GM13977 (cell line): ENCODE measurements at places on chromosomes 6 and 20.

- peak; percentile 47 for DNase-seq
These were observed 108.9 kb downstream of the SNX5 start for GRCh38 chr20:17859616-17860232.

DNA sequence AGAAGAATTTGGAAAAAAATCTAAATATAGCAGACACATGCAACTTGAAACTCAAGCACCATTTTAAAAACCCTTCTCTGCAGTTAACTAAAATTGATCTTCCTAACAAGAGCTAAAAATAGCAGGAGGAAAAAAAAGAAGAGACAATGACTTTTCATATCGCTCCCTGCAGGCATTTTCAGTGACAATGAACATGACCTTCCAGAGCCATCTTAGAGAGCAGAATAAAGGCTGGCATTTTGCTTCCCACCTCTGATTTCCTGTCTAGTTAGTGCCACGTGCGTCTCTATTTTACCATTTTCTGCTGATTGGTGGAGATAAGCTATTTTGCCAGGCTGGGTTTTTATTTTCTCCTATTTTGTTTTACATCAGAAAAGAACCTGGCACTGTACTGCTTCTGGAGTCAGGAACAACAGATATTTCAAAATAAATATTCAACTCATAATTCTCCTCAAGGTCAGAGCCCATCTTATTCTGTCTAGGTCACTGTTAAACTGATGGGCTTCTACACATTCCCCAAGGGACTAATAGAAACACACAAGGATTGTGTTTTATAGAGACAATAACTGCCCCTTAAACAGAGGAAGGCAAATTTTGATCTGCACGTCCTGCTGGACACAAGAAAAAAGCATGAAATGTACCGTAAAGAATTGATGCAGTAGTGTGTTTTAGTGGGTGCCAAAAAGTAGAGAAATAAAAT, 70.2 kb upstream of the ENPP5 start:
- DNase-seq = no peak

DNA sequence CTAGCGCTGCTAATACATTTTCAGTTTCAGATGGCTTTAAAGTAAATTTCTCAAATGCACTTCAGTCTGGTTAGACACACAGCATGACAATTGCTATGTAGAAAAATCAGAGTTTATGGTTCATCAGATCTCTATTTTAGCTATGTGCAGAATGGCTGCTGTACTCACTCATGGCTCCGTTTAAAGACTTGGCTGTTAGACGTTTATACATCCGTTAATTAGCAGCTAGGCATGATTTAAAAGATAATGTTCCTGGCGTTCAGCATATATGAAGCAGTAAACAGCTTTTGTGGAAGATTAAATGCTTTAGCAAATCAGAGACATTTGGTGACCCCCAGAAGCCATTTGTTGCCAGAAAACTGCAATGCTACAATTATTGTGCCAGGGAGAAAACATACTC, 350.0 kb upstream of the MANEA start:
- no peak for DNase-seq

DNA sequence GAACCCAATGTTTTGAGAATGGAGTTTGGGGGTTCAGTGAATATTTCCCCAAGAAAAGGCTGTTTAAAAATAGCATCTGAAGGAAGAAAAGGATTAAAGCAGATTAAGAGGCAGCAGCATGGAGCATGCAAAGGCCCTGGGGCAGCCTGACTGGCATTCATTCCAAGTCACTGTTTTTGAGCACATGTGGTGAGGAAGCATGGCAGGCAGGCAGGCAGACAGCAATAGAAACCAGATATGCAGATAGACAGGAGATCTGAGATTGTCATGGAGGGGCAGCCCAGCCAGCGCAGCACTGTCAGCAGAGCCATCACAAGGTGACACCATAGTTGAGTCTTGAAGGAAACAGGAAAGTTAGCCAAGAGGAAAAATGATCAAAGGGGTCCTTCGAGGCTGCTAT, 37.8 kb downstream of the SIRPA start:
- DNase-seq = no peak

GRCh38 chr6:162123797-162124196, 603.8 kb downstream of the PRKN start:
- DNase-seq = no peak

- no peak for DNase-seq
These were observed 78.6 kb upstream of the PLN start for GRCh38 chr6:118469468-118469867.

- DNase-seq = no peak
These were observed 39.9 kb upstream of the SAMD5 start for GRCh38 chr6:147468634-147469033.

- no peak for DNase-seq
These were observed 112.4 kb downstream of the BFSP1 start for GRCh38 chr20:17418737-17419136.

DNA sequence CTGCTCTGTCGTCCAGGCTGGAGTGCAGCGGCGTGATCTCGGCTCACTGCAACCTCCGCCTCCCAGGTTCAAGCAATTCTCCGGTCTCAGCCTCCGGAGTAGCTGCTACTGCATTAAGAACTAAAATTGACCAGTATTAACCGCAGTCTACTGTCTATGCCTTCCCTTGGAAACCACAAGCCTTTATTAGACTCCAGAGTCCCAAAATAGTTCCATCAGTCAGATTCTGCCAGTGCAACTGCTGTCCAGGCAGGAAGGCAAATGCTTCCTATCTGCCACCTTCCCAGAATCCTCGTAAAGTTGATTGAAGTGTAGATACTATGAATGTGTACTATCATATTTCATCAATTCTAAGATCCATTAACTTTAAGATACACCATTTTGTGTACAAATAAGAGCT, 16.7 kb downstream of the KAT14 start:
- no peak for DNase-seq

DNA sequence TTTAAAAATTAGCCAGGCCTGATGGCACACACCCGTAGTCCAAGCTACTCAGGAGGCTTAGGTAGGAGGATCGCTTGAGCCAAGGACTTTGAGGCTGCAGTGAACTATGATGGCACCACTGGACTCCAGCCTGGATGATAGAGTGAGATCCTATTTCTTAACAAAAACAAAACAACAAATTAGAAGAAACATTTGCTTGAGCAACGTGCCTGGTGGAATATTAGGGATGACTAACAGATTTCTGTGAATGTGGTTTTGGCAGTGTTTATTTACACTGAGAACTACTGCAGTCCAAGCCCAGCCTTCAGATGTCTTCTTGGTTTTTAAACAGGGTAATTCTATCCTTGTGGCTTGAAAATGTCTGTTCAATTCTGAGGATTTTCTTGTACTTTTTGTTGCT, 9.2 kb downstream of the PPP1R3G start:
- no peak for DNase-seq

- no peak for DNase-seq
These were observed 108.4 kb downstream of the FOXF2 start for GRCh38 chr6:1497761-1498105.

- DNase-seq = no peak
These were observed 184.8 kb downstream of the HIVEP2 start for GRCh38 chr6:142760152-142760551.

DNA sequence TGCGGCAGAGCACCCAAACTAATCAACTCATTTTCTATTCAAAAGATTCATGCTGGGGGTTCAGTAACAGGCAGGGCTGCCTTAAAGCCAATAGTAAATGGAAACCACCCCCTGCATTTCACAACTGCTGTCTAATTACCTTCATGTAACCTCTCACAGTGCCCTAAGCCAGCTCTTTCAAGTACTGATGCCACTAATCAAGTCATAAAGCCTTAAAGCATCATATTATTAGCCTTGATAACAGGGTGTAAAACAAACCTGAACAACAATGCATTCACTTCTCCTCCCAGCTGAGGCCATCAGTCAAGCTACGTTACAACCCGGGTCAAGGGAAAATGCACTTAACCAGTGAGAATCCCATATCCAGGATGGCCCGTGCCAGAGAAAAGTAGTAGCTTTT, 33.0 kb downstream of the TRERF1 start:
- DNase-seq = no peak

- DNase-seq = no peak
These were observed 70.2 kb downstream of the CDYL start for GRCh38 chr6:4846387-4846786.

DNA sequence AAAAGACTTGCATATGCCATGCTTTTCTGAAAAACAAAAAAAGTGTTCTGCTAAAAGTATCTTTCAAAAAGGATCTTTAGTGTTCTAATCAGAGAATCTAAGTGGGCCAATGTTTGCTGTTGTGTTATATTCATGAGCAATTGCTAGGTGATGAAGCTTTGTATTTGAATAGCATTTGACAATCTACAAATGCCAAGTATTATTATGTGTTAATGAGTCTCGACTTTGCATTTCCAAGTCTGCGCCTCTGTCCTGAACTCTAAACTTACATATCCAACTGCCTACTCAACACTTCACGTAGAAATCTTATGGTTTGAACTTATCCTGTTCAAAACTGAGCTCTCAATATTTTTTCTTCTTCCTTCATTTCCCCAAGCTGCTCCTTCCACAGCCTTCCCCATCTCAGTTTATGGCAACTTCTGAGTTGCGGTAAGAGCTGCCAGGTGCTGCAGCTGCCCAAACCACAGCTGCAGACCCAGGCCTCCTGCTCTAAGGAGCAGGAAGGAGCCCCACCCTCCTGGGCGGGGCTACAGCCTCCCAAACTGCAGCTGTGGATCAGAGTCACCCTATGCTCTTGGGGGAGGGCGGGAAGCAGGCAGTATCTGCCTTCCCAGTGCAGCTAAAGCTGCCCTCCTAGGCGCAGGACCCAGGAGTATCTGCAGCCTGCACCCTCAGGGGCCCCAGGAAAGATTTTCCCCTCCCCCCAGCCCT, 16.7 kb upstream of the MAK start:
- DNase-seq = no peak

DNA sequence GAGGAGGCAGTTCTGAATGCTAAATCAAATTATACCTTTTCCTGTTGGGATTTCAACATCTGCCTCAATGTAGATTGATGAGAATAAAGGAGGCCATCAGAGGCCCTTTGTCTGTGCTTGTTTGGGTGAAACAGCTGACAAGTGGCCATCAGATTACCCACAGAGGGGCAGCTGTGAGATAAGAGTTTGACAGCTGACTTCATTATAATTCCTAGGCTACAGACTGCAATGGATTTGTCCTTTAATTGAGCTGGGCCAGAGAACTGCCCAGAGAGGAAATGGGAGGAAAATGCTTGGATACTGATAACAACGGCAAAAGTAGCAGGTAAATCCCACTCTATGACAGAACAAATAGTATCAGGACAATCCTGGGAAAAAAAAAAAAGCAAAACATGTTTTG, 649.4 kb downstream of the HDGFL1 start:
- DNase-seq = no peak

- DNase-seq = no peak
These were observed 128.3 kb downstream of the MAP3K7 start for GRCh38 chr6:90458353-90459224.

GRCh38 chr20:53828682-53829254, 235.1 kb upstream of the ZNF217 start:
- no peak for DNase-seq

- DNase-seq = no peak
These were observed 11.1 kb upstream of the SLC16A10 start for GRCh38 chr6:111076024-111076695.

GRCh38 chr6:154209555-154209954, 147.0 kb downstream of the IPCEF1 start:
- no peak for DNase-seq

DNA sequence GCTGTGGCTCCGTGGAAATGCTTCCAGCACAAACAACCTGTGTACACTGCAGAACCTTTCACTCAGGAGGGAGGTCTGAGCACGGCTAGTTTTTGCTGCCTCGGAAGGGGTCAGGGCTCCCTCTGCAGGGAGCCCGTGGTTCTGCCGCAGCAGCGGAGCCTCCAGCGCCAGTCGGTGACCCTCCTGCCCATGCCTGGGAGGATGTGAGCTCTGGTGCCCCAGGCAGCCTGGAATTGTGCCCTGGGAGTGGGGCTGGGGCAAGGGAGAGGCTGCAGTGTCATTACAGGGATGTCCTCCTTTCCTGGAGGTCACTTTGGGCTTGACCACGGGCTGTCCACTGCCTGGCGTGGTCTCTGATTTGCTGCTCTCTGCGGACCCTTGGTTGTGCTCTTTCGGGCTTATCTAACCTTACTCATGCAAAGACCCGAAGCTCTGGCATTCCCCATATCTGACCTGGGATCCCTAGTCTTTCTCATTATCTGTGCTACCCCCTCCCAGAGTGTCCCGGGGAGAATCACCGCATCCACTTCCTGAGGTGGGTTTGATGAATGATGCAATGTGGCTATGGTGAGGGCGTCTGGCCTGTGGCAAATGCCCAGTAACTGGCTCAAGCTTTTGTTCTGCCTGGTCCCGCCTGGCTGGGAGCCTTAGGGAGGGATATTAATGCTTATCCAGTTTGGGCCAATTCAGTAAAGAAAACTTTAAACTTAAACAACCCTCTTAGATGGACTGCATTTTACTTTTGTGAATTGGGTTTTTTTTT, 59.6 kb upstream of the TAGAP start:
- peak; percentile 79 for DNase-seq

GRCh38 chr6:35160642-35161041, 19.5 kb upstream of the TCP11 start:
- DNase-seq = no peak

DNA sequence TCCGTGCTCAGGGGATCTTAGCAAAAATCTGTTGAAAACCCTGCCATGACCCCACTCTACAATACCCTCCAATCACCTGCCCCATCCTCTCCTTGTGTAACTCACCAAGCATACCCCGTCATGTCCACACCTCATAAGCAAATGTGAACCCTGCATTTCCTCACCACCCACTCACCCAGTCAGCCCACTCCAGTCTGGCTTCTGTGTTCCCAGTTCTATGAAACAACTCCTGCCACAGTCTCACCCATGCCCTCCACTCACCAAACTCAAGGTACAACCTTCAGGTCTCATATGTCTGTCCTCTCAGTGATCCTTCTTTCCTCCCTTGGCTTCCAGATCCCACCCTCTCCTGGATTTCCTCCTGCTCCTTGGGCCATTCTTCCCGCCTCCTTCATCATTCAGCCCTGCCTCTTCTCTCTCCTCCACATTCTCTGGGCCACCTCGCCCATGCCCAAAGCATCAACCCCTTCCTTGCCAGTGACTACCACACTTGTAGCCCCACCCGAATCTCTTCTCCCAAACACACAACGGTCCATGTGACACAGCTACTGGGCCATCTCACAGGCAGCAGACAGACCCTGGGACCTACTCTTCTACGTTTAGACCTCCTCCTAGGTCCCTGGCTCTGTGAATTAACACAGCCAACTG, 8.8 kb downstream of the DDRGK1 start:
- no peak for DNase-seq

GRCh38 chr6:159462431-159462830, 230.6 kb downstream of the SOD2 start:
- no peak for DNase-seq
